ENCODE measurements at places on chromosomes 11 and 22.
A peak's percentile ranks its signal among the peaks of the same experiment; 100 is the strongest.

DNA sequence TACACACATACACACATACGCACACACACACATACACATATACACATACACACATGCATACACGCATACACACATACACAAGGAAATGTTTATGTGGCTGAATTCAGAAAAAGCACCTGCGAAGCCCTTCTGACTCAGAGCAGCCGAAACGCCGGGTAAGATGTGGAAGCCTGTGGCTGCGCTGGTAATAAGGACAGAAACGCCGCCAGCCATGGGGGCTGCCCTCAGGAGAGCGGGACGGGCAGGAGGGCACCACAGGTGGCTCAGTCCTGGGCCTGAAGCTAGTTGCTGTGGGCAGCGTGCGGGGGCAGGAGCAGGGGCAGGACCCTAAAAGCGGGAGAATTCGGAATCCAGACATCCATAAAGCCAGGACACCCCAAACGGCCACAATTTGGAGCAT lies 378.3 kb downstream of the BRD1 start:
- no peaks in the 10 kb centered on the region for H3K4me1 ChIP-seq
- H3K27me3 ChIP-seq: peaks cover 2% of the 10 kb centered on the region
- H3K36me3 ChIP-seq: no peaks in the 10 kb centered on the region
- no peak overlapping the region for H3K27ac ChIP-seq
- no peak overlapping the region for H3K4me3 ChIP-seq
- DNase-seq: no peak

DNA sequence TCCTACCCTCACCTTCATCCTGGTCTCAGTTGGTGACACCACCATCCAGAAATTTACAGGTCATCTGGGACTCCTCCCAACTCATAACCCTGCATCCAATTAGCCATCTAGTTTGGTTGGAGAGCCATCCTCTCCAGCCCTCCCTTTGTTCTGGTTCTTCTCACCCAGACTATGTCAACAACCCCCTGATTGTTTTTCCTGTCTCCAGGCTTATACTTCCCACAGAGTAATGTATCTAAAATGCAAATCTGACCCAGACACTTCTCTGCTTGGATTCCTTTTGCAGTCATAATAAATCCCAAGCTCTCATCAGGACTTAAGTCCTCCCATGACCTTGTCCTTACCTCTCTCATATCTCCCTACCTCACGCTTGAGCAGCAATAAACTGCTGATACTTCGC lies 3.0 kb downstream of the TTC12 start:
- H3K27me3 ChIP-seq: no peaks in the 10 kb centered on the region
- H3K4me3 ChIP-seq: no peak overlapping the region
- H3K4me1 ChIP-seq: peaks cover 9% of the 10 kb centered on the region
- no peak overlapping the region for H3K27ac ChIP-seq
- H3K36me3 ChIP-seq: no peaks in the 10 kb centered on the region

DNA sequence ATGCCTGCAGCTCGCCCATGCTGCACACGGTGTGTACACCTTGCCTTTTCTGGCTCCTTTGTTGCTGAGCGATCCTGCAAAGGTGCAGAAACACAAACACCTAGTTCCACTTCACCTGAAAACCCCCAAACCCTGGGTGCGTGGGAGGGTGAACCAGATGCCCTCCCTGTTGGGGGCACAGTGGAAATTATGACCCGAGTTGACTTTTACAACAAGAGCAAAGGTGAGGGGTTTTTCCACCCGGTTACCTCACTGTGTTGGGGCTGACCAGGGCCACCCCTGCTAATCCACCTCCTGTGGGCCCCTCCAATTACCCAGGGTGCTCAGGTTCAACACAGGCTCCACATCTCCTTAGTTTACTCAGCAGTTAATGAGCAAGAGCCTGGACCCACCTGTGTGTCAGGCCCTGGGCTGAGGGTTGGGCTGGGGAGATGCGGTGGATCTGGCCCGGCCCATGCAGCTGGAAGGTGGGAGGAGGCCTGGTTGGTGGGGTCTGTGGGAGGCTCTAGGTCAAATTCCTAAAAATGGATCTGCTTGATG lies 42.1 kb downstream of the LRRC32 start:
- H3K27me3 ChIP-seq: no peaks in the 10 kb centered on the region
- H3K36me3 ChIP-seq: no peaks in the 10 kb centered on the region
- no peak for DNase-seq
- H3K27ac ChIP-seq: no peak overlapping the region
- no peak overlapping the region for H3K4me3 ChIP-seq

GRCh38 chr11:73143126-73143838 lies 1.2 kb upstream of the FCHSD2 start:
- H3K4me3 ChIP-seq: peak overlapping the region; percentile 84
- no peaks in the 10 kb centered on the region for H3K27me3 ChIP-seq
- H3K4me1 ChIP-seq: peaks cover 12% of the 10 kb centered on the region
- no peak for DNase-seq

DNA sequence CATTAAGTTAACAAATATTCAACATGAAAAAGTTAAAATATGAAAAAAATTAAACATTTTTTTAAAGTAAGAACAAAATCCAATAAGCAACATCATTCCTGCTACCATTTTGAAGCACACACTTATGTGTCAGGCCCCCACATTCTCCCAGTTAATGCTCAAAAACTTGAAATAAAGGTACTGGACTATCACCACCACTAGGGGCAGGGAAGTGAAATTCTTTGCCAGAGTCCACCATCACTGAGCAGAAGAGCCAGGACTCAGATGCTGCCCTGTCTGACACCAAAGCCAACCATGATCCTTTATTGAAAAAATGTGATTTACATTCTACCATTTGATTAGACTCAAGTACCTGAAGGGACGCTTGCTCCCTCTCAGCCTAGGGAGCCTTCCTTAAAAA lies 39.1 kb downstream of the PITPNB start:
- peaks cover 12% of the 10 kb centered on the region for H3K36me3 ChIP-seq
- H3K4me1 ChIP-seq: peaks cover 11% of the 10 kb centered on the region
- no peak overlapping the region for H3K4me3 ChIP-seq
- H3K27me3 ChIP-seq: no peaks in the 10 kb centered on the region

DNA sequence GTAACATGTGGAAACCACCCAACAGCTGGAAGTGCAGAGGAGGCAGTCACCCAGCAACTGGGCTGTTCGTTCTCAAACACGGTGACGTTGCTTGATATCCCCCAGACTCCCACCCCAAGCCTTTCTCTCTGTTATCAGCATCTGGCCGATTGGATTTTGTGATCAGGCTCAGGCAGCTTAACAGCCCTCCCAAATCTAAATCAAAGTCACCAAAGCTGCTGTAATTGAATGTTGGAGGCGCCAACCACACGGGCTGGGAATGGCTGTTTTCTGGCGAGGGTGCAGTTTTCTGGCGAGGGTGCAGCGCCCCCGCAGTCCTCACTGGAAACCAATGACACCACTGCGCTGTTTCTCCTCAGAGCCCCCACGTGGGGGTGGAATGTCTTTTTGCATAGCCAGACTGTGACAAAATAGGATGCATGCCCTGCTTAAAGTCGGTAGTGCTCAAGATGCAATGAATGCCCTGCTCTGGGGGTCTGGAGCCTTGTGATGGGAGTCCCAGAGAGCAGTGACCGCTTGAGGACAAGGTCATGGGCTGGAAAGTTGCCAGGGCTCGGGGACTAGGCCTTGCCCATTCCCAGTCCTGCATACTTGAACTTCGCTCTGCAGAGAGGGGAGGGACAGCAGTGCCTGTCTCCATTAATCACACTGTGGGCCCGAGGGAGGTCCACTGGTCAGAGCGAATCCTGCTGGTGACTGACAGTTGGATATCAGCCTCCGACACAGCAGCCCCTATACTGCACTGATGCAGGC lies 105.3 kb downstream of the MORC2 start:
- H3K36me3 ChIP-seq: no peaks in the 10 kb centered on the region
- H3K27ac ChIP-seq: no peak overlapping the region
- peaks cover 4% of the 10 kb centered on the region for H3K4me1 ChIP-seq
- DNase-seq: peak; percentile 23

GRCh38 chr11:65528819-65529350 lies 4.0 kb downstream of the SCYL1 start:
- peaks cover 14% of the 10 kb centered on the region for H3K4me1 ChIP-seq
- no peak overlapping the region for H3K4me3 ChIP-seq
- H3K36me3 ChIP-seq: peaks cover 18% of the 10 kb centered on the region
- no peak overlapping the region for H3K27ac ChIP-seq

DNA sequence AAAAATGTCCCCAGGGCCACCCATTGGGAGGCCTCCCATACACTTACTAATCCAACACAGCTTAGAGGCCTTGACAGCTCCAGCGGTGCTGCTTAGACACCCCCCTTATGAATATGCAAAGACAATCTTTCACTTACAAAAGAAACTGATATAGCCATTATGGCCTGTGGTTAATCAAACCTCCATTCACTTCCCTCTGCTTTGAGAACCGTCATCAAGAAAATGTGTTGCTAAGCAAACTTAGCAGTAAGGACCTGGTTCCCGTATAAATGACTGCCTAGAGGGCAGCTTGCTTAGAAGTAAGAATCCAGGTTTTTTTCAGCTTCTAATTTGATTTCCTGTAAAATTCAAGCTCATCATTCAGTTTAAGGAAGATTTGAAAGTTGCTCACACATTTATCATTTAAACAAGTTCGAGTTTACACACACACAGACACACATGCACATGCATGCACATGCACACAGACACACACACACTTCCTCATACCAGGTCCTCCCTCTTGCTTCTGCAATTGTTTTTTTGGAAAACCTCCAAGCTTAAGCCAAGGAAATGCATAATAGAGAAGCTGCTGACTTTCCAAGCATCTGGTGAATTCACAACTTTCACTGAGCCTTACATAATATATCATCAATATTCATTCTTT lies 137.7 kb upstream of the BLID start:
- H3K27ac ChIP-seq: no peak overlapping the region
- no peak overlapping the region for H3K4me3 ChIP-seq
- H3K36me3 ChIP-seq: no peaks in the 10 kb centered on the region
- no peaks in the 10 kb centered on the region for H3K4me1 ChIP-seq
- peaks cover 4% of the 10 kb centered on the region for H3K27me3 ChIP-seq
- DNase-seq: peak; percentile 57

DNA sequence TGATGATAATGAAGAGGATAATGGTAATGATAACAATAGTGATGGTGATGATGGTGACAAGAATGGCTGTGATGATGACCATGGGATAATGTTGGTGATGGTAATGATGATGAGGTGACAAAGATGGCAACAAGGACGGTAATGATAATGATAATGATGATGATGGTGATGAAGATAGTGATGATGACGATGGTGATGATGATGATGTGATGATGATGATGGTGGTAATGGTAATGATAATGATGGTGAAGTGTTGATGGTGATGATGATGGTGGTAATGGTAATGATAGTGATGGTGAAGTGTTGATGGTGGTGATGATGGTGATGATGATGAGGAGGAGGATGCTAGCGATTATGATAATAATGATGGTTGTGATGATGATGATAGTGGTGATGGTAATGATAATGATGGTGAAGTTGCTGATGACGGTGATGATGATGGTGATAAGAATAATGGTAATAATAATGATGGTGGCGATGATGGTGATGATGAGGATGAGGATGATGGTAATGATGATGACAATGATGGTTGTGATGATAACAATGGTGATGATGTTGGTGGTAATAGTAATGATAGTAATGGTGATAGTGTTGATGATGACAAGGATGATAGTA lies 54.7 kb upstream of the OPCML start:
- no peaks in the 10 kb centered on the region for H3K27me3 ChIP-seq
- DNase-seq: no peak
- no peaks in the 10 kb centered on the region for H3K4me1 ChIP-seq
- no peak overlapping the region for H3K4me3 ChIP-seq
- H3K27ac ChIP-seq: no peak overlapping the region

DNA sequence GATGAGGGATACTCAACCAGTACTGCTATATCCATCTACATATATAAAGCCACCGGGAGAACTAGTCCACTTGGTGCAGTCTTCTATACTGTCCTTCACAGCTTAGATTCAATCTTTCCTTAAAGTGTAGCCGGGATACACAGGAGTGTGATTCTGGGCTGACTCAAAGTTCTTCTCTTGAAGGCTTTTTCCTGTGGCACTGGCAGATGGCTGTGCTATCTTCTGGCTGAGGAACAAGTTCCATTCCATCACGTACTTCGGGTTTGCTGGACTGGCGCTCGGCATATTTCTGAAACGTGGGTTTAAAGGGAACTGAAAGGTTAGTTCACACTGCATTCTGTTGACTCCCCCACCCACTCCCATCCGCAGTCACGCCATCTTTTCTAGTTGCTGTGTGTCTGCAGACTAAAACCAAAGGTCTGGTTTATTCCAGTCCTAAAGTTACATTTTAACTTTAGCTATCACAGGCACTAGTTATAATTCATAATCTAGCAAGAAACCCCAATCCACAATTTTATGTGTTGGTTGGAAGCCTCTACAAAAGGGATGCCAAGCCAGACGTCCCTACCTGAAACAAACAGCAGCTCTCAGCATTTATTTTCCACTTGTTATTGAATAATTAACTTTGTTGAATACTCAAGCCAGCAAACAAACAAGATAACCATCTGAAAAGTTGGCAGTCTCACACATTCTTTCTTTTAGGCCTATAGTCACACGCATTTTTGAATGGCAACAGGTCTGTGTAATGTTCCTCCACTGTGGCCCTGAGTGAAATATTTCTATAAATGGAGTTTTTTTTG lies 7.5 kb upstream of the C11orf65 start:
- no peaks in the 10 kb centered on the region for H3K27me3 ChIP-seq
- peaks cover 18% of the 10 kb centered on the region for H3K36me3 ChIP-seq
- no peak overlapping the region for H3K27ac ChIP-seq
- no peaks in the 10 kb centered on the region for H3K4me1 ChIP-seq

DNA sequence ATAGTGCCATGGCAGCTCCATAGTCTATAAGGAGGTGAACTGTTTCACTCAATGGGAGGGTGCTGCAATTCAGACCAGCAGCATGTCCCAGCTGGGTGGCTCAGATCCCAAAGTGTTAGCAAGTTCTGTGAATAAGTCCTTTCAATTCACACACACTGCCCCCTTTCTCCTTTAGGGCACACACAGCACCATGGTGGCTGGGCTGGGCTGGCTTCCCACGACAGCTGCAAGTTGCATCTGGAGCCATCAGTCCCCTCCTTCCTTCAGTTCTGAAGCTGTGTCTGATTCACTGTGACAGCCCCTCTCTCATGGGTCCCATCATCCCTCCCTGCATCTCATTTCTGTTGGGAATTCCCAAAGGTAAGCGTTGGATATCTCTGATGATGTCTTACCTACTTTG lies 324.1 kb upstream of the NCAM1 start:
- peaks cover 4% of the 10 kb centered on the region for H3K27me3 ChIP-seq
- H3K36me3 ChIP-seq: no peaks in the 10 kb centered on the region
- no peak for DNase-seq
- no peak overlapping the region for H3K4me3 ChIP-seq
- H3K4me1 ChIP-seq: no peaks in the 10 kb centered on the region

- H3K4me3 ChIP-seq: no peak overlapping the region
- H3K36me3 ChIP-seq: no peaks in the 10 kb centered on the region
- H3K27me3 ChIP-seq: no peaks in the 10 kb centered on the region
- no peaks in the 10 kb centered on the region for H3K4me1 ChIP-seq
Measured at GRCh38 chr11:83350187-83350586, 64.0 kb upstream of the CCDC90B start.
